Stimulated activated CD8-positive, alpha-beta memory T cell treated with anti-CD3 and anti-CD28 coated beads, Interleukin-2, amount 100 ng/mL, for 1 hour (primary cell): ENCODE measurements at places on chromosomes 7 and 10.

- DNase-seq, result no peak
Measured at GRCh38 chr7:121621937-121622336, 225.8 kb upstream of the FAM3C start.

DNA sequence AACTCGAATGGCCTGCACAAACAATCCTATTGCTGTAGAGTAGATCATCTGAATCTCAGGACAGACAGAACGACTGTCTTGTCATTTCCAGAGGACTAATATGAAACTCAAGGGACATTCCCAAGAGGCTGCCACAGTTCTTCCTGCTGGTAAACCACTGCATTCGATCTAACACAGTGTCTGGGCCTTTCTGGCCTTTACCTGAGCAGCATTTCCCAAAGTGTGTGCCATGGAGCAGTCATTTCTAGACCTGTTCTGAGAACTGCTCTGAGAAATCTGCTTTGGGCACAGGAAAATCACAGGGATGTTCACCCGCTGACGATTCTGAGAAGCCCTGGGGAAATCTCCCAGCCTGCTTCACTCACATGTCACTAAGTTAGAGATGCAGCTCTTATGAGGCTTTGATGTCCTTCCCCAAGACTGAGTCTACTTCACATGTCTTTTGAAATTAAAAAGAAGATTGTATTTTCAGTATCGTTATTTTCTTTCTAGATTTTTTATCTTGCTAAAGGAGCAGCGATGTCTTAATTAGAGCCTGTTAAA is 18.4 kb downstream of the GPNMB start:
- no peak for DNase-seq

- no peak for DNase-seq
Measured at GRCh38 chr7:11332865-11333228, 359.2 kb downstream of the PHF14 start.

- no peak for DNase-seq
Measured at GRCh38 chr7:29122081-29122480, 24.3 kb downstream of the CPVL start.

DNA sequence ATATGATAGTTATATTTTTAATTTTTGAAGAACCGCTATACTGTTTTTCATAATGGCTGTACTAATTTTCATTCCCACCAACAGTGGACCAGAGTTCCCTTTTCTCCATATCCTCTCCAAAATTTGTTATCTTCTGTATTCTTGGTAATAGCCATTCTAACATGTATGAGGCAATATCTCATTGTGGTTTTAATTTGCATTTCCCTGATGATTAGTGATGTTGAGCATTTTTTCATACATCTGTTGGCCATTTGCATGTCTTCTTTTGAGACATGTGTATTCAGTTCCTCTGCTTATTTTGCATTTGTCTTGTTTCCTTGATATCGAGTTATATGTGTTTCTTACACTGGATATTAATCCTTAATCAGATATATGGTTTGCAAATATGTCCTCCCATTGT is 770.8 kb upstream of the MBL2 start:
- no peak for DNase-seq

GRCh38 chr7:137970253-137970975 is 31.5 kb downstream of the CREB3L2 start:
- no peak for DNase-seq

DNA sequence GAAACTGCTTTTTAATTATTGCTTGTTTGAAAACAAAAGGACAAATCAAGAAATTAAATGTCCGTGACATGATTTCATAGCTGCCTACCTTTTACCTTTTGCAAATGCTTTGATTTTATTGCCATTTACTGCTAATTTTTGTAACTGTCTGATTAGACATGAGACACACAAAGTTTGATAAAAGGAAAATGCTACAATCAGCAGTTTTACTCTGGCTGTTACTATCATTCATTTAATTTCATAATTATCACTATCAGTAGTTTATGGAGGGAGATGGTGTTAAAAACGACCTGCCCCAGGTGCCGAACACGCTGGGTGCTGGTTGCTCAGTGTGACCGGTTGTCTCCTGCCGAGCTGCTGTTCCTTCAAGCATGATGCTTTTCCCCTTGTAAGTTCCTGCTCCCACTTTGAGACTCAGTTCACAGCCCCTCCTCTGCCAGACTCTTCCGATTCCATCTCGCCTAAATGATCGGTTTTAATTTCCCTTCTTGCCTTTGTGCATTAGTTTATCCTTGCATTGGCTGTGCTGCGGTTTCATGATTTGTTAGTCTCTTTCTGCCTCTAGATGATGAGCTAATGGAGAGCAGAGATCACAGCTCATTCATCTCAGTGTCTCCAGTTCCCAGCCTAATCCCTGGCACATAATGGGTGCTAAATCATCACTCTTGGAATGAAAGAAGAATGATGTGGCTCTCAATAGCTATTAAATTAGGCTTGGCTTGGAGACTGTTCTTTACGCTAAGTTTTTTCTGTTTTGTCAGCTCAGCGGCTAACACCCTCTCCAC is 110.6 kb downstream of the PFKFB3 start:
- DNase-seq, result no peak

GRCh38 chr10:48287417-48288391 is 13.2 kb upstream of the FRMPD2 start:
- no peak for DNase-seq
